Activated CD4-positive, alpha-beta T cell treated with anti-CD3 and anti-CD28 coated beads, Interleukin-2, amount 50 U/mL, for 16 hours (primary cell): ENCODE measurements at places on chromosomes 11 and 22.

DNA sequence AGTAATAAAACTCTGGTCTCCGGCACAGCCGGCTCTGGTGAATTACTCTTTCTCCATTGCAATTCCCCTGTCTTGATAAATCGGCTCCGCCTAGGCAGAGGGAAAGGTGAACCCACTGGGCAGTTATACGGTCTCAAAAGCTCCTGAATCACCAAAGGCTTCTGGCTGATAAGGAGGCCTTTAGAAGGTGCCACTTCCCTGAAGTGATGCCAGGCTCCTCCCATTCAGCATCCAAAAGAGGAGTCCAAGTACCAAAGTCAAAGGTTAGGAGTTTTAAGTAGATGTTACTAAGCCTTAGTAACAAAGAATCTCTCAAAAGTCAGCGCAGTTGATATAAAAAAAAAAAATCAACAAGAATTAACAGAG is 11.8 kb upstream of the ALKBH8 start:
- DNase-seq = no peak

DNA sequence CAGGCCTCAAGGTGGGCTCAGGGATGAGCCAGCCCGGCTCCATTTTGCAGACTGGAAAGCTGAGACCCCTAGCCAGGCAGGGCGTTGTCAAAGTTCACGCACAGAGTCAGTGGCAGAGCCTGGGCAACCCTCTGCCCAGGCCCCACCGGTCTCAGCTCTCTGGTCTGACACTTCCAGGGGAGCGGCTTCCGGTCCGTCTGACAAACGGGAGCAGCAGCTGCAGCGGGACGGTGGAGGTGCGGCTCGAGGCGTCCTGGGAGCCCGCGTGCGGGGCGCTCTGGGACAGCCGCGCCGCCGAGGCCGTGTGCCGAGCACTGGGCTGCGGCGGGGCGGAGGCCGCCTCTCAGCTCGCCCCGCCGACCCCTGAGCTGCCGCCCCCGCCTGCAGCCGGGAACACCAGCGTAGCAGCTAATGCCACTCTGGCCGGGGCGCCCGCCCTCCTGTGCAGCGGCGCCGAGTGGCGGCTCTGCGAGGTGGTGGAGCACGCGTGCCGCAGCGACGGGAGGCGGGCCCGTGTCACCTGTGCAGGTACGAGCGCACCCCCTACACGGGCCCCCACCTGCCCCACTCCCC is 36.0 kb downstream of the CD6 start:
- no peak for DNase-seq

DNA sequence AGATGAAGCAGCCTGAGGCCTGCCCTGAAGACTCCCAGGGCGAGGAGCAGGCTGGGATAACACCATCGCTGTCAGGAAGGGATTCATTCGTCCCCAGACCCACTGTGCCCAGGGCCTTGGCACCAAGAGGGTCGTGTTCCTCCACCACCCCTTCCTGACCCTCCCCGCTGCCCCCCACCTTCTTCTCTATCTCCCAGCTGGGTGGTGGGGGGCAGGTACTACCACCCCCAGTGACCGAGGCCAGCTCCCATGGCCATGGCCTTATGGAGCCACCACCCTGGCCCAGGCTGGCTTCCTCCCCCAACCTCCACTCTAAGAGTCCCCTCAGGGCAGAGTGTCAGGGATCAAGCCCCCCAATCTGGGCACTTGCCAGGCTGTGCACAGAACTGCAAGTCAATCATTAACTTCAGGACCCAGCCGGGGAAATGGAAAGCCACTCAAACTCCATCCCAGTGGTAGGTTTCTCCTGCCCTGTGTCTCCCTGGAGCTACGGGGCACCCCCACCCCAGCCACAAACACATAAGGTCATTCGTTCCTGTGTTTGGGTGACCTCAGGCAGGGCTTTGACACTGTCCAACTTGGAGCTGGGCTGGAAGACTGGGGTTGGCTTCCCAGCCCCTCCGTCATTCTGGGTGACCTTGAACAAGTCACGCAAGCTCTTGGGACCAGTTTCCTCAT is 33.3 kb upstream of the WNT11 start:
- no peak for DNase-seq

DNA sequence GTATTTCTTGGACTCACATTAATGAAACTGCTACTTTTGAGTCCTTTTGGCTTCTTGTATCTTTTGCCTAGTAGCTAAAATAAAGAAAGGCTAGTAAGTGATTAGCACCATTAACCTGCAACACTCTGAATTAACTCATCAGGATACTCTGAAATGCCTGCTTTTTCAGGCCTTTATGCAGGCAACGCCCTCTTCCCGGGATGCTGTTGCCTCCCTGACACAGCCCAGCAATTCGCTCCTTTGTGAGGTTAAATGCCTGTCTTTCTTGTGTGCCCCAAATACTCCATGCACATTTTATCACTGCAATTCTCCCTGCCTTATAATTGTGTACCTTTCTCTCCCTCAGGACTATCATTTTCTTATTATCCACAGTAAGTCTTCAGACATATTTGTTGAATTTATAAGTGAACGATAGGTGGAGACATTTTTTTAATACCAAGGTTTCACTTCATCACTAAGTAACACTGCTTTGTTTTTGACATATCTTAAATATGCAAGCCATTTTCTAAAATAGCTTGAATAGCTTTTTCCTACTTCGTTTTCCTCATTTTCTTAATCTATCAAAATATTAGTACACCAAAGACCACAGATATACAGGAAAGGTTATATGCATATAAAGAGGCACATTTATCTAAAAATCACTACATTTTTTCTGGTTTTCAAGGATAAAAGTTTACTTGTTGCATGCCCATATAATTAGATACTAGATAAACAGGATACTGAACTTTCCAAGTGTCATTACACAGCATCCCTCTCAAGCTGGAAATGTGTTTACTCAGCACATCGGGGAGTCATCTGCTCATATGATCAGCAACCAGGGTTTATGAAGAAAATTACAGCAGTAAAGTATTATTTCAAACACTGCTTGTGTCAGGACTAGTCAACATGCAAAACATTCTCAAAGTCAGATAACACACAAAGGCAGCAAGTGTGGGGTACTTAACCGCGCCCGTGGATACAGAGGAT is 48.5 kb upstream of the DDI1 start:
- no peak for DNase-seq

GRCh38 chr11:27215471-27216269 is 147.3 kb downstream of the CCDC34 start:
- no peak for DNase-seq

GRCh38 chr11:117829369-117829725 is 4.8 kb upstream of the FXYD2 start:
- DNase-seq = no peak

DNA sequence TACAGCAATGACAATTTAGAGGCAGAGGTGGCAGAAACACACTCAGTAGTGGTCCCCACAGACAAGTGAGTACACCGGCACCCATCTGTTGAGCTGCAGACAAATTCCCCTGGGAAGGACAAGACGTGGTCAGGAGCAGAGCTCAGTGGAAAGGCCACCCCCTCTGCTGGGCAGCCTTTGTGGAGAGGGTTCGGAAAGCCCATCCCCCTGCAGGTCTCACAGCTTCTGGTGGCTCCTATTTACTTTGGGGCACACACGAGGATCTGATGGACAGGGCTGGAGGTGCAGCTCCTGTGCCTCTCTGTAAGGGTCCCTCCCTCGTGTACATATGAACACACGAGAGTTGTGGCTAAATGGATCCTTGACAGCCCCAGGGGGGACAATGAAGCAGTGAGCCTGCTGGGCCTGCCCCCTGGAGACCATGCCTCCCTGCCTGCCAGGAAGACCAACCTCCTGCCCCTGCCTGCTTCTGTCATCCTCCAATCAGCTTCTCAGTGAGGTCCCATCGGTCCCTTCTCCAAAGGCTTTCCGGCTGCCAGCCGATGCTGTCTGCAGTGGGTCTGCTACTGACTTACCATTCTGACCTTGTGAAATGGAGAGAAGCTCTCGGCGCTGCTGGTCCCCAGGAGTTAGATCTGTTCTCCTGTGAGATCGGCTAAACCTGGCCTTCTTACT is 161.5 kb downstream of the CACNA1I start:
- DNase-seq = no peak

GRCh38 chr11:26522912-26523610 is 49.0 kb downstream of the MUC15 start:
- peak; percentile 2 for DNase-seq

DNA sequence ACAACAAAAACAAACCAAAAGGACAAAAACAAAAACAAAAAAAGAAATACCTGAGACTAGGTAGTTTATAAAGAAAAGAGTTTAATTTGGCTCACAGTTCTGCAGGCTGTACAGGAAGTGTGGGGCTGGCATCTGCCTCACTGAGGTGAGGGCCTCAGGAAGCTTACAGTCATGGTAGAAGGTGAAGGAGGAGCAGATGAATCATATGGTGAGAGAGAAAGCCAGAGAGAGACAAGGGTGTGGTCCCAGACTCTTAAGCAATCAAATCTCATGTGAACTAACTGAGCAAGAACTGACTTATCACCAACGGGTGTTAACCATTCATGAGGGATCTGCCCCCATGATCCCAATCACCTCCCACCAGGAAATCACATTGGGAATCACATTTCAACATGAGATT is 58.8 kb upstream of the ZBED5 start:
- no peak for DNase-seq

DNA sequence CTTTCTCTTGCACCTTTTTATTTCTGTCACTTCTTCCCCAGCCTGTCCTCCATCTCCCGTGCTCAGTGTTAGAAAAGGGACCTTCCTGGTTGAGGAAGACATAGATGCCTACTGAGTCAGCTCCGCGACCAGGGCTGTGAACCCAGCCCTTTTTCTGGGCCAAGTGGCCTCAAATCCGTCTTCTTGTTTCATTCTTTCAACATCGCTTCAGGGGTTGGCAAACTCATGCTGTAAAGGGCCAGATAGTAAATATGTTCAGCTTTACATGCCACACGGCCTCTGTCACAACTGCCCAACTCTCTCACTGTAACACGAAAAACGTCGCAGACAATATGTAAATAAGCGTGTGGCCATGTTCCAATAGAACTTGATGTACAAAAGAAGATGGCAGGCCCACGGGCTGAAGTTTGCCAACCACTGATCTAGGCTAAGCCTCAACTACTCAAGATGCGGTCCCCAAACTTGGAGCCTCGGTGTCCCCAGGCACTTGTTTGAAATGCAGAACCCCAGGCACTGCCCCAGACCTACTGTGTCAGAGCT is 338.4 kb downstream of the MN1 start:
- DNase-seq = no peak

GRCh38 chr11:33687733-33688479 is 12.7 kb downstream of the C11orf91 start:
- no peak for DNase-seq

DNA sequence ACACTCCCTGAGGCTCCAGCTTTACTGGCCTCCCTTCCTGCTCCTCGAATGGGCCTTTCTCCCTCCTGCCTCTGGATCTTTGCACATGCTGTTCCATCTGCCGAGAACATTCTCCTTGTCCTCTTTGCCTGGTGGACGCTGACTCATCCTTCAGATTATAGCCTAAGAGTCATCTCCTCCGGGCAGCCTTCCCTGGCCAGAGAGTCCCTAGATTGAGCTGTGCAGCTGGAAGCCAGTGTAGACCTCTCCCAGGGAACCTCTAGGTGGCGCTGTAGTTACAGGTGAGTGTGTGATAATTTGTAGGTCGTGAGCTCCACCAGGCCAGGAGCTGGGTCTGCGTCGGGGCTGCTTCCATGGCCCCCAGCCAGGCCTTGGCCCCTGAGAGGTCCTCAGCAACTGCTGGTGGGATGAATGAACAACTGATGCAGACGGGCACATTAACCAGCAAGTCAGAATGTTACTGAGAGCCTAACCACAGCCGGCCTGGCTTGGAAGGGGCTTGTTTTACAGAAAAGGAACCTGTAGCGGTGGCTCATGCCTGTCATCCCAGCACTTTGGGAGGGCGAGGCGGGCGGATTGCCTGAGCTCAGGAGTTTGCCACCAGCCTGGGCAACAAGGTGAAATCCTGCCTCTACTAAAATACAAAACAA is 8.7 kb downstream of the PNPLA5 start:
- DNase-seq = peak; percentile 66

DNA sequence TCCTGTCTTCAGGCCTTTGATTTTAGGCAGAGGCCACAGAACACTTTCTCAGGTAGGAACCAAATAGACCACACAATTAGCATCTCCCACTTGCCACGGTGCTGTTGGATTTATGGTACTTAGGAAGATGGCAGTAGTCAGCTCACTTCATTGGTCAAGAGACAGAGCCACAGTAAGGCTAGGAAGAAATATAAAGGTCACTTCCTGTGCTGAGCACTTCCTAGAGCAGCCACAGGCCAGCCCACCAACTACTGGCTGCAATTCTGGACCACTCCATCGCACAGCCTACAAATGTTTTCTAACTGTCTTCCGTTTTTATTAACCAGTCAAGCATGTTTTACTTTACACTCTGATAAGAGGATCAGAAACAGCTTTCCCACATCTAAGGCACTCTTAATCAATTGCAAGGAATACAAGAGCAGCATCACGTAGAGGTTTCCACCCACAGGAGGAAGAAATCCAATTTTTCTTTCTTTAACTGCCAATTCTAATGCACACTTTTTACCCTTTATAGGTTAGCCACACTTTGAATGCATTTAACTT is 54.7 kb downstream of the ABTB2 start:
- no peak for DNase-seq

- DNase-seq = peak; percentile 64
Observed at GRCh38 chr22:37273126-37273845, 9.0 kb upstream of the CYTH4 start.

DNA sequence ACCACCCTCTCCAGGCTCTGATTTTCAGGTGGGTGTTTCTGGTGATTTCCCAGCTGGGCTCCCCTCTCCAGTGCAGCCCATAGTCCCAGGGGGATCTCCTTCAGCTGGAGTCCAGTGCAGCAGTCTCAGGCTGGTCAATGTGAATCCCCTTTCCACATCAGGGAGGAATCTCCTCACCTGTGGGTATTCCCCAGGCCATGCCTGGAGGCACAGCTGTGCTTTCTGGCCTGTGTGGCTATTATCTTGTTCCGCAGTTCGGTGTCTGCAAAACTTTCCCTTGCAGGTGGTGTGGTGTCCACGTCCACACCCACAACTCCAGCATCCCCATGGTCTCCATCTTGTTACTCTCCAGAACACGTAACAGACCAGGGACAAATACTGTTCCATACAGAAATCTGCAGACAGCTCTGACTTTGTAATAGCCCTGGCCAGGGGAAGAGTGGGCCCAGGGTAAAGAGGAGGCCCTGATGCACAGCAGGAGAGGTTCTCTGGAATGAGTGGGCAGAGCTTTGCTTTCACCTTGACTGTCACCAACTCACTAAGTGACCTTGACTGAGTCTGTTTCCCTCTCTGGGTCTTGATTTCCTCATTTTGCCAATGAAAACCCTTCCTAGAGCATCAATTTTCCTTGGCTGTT is 183.2 kb downstream of the CSNK2A3 start:
- no peak for DNase-seq

- no peak for DNase-seq
Observed at GRCh38 chr11:79461144-79461543, 20.3 kb upstream of the TENM4 start.

- DNase-seq = no peak
Observed at GRCh38 chr11:58771458-58771855, 39.7 kb upstream of the GLYAT start.

- no peak for DNase-seq
Observed at GRCh38 chr11:112694813-112695212, 266.4 kb upstream of the NCAM1 start.

DNA sequence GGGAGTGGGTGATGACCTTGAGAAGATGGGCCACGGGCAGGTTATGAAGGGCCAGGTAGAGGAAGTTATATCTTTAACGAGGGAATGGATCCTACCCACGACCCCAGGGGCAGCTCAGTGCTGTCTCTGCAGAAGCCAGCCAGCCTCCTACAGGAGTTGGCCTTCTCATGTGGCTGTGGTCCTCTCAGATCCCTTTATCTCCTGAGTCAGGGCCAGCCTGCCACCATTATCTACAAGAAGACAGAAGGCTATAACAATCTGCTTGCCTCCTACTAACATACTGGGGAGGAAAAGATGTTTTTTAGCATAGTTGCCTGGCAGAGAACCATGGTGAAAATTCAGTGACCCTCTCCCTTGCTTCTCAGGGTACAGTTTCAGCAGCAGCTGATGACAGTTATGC is 7.0 kb upstream of the YWHAH start:
- DNase-seq = no peak
